ENCODE measurements at places on chromosomes 13 and 19.
A peak's percentile ranks its signal among the peaks of the same experiment; 100 is the strongest.

- DNase-seq, result no peak
Observed at GRCh38 chr19:36392916-36393673, 14.1 kb upstream of the ZFP14 start.

- DNase-seq, result peak; percentile 46
Observed at GRCh38 chr13:110801044-110801443, 87.5 kb downstream of the ING1 start.

DNA sequence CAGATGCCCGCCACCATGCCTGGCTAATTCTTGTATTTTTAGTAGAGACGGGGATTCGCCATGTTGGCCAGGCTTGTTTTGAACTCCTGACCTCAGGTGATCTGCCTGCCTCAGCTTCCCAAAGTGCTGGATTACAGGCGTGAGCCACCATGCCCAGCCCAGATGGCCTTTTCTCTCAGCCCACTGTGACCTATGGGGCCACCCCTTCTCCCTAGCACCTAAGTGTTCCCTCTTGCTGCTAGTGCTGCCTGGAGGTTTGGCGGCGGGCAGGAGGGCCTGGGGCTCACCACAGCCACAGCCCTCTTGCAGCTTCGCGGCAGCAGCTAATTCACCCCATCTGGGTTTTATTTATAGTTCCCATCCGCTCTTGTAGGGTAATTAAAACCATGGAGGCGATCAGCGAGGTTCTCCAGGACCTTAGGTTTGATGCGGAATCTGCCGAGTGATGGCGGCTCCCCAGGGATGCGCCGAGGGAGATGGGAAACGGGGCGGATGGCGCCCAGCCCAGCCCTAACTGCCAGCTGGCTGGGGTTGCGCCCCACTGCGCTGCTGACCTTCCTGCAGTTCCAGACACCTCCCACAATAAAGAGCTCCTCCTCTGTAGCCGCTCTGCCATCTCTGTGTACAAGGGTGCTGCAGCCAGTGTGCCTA lies 3.3 kb downstream of the REX1BD start:
- DNase-seq, result no peak

- no peak for DNase-seq
Observed at GRCh38 chr19:16045171-16045570, 31.1 kb upstream of the TPM4 start.

All from D341Med (cell line).